ENCODE measurements at places on chromosomes 3 and 15.

DNA sequence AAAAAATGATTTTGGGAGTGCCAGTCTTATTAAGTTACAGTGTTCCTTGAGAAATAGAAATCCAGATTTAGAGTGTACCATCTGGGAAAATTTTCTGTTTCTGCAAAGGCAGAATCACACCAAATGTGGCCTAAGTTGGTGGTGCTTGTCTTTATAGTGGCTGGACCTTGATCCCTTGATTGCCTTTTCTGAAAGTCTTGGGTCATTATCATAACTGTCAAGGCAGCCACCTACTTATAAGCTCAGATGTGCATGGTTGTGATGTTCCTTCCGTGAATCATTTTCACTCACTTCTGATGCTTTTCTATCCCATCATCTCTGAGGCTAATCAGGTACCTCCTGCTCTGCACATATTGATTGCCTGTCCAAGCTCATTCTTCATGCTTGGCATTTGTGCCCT lies 20.1 kb downstream of the CMSS1 start:
- DNase-seq: no peak

DNA sequence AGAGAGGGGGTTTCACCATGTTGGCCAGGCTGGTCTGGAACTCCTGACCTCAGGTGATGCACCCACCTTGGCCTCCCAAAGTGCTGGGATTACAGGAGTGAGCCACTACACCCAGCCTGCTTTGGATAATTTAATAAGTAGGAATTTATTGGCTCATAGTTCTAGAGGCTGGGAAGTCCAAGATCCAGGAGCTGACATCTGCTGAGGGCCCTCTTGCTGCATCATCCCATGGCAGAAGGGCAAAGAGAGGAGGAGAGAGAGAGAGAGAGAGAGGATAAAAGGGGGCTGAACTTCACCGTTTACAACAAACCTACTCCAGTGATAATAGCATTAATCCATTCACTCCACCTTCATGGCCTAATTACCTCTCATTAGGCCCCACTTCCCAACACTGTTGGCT lies 62.0 kb upstream of the HES1 start:
- no peak for DNase-seq

DNA sequence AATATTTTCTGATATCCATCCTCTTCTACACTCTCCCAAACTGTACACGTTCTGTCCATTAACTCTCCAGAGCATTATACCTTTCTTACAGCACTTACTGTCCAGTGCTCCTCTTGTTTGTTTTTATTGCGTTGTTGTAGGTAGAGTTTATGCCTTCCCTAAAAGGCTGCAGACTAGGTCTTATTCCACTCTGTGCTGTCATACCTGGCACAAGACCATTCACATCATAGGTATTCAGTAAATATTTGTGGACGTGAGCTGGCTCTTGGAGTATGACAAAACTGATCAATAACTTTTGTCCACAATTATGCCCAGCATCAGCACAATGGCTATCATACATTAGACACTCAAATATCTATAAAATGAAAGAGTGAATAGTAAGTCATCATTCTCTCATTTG lies 4.4 kb downstream of the HMG20A start:
- DNase-seq: no peak

GRCh38 chr3:193863657-193864357 lies 270.8 kb downstream of the OPA1 start:
- DNase-seq: no peak

DNA sequence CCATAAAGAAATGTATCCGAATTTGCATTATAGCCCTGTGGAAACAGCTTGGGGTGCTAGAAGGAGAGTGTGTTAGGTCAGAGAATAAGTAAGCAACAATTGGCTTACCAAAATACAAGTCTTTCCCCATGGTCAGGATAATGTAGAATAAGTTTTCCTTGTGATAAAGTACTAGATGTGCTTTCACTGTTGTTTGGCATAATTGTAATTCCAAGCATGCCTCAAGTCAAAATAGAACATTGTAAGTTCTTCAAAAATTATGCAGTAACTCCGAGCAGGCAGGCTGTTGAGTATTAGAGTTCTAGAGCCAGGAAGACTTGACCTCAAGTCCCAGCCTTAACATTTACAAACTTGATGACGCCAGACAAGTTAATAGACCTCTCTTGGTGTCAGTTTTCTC lies 242.0 kb downstream of the TUSC7 start:
- no peak for DNase-seq

DNA sequence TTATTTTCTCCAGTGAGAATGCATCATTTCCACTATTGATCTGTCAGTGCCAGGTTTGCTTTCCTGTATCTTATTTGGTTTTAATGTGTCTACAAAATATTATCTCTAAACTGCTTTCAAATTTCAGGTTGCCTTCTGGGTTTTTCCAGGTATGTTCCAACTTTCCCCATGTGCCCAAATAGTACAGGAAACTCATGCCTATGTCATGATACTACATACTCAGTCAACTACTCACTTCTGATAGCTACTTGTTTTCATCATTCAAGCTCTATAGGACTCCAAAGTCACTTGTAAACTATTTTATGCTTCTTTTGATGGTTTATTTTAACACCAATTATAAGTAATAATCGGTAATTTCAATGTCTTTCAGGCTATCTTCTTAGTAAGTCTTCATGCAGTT lies 134.8 kb upstream of the TTC14 start:
- no peak for DNase-seq

GRCh38 chr15:100096700-100097099 lies 245.1 kb downstream of the ADAMTS17 start:
- no peak for DNase-seq

- DNase-seq: no peak
Observed at GRCh38 chr15:65907661-65908060, 38.4 kb downstream of the RAB11A start.

- no peak for DNase-seq
Observed at GRCh38 chr3:78621061-78621716, 1146.6 kb downstream of the ROBO1 start.

DNA sequence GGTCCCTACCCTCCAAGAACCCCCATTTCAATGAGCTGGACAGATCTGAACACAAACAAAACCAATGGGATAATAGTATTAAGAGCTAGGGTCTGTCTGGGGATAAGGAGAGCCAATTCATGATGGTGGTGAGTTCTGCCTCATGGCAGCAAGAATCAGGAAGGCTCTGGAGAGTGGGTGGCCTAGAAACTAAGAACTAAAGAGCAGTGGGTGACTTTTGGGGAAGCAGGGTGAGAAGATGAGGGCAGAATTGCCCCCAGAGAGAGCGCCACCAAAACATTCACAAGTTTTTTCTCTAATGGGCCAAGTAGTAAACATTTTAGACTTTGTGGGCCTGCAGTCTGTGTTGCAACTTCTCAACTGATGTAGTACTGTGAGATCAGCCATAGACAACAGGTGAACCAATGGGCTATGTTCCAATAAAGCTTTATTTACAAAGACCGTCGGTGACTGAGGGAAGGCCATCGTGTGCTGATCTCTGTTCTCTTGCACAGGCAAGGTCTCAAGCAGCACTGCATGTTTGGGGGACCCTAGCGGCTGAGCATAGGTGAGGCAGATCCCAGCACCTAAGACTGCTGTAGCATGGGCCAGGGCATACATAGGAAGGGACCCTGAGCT lies 225.5 kb upstream of the ST8SIA2 start:
- no peak for DNase-seq

- no peak for DNase-seq
Observed at GRCh38 chr15:56320861-56321260, 44.4 kb upstream of the TEX9 start.

GRCh38 chr3:58664611-58665010 lies 2.0 kb downstream of the FAM3D start:
- no peak for DNase-seq

- DNase-seq: no peak
Observed at GRCh38 chr15:95620934-95621579, 709.4 kb upstream of the NR2F2 start.

DNA sequence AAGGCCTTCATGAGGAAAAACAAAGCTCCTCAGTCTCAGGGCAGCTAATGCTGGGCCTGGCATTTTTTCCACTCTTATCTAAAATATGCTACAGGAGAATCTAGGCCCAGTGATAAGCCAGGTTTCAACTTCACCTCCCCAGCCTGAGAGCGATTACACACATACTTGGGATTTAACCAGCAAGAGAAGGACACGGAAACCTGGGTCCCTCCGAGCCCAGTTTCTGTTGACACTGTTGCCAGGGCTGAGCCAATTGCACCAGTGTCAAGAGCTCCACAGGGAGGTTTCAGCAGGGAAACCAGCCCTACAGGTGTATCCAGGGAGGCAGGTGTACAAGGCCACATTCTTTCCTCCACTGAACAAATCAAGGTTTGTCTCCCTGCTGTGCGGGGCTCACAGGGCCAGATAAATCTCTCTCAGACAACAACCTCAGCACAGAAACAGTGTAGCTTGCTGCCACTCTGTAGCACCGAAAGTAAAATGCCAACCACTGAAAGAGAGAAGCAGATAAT lies 85.4 kb downstream of the MAGI1 start:
- no peak for DNase-seq

GRCh38 chr3:34449305-34449704 lies 650.9 kb downstream of the PDCD6IP start:
- no peak for DNase-seq

DNA sequence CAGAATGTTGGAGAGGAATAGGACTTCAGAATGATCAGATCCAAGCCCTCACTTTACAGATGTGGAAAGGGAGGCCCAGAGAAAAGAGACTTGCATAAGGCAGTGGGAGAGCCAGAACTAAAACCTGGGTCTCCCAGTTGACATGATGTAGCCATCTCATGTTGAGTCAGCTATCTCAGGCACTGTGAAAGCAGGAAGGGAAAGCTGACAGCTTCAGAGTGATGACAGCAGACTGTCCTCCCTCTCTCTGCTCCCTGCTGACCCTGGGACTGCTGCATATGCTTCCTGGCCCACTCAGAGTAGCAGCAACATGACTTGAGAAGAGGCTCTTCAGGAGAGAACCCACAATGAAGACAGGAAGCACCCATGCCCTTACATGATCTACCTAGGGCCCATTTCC lies 14.7 kb downstream of the FHIT start:
- DNase-seq: no peak

DNA sequence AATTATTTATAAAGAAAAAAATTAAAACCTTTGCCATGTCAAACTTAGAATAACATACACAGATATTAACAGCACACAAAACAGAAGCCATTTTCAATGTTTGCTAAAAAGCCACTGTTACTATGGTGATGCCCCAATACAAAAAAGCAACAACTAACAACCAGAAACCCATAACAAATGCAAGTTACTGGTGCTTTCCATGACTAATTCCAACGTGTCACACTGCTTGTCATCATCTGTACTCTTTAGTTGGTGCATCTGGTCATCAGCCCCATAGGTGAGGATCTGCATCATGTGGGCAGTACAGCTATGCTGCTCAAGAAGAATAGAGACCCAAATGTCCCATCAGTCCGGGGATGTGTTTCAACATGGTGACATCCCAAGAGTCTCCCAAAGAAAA lies 52.8 kb downstream of the ATP8B4 start:
- DNase-seq: no peak

- DNase-seq: no peak
Observed at GRCh38 chr3:60308808-60309207, 942.4 kb downstream of the FHIT start.

GRCh38 chr3:186691676-186692075 lies 25.5 kb upstream of the KNG1 start:
- DNase-seq: no peak

DNA sequence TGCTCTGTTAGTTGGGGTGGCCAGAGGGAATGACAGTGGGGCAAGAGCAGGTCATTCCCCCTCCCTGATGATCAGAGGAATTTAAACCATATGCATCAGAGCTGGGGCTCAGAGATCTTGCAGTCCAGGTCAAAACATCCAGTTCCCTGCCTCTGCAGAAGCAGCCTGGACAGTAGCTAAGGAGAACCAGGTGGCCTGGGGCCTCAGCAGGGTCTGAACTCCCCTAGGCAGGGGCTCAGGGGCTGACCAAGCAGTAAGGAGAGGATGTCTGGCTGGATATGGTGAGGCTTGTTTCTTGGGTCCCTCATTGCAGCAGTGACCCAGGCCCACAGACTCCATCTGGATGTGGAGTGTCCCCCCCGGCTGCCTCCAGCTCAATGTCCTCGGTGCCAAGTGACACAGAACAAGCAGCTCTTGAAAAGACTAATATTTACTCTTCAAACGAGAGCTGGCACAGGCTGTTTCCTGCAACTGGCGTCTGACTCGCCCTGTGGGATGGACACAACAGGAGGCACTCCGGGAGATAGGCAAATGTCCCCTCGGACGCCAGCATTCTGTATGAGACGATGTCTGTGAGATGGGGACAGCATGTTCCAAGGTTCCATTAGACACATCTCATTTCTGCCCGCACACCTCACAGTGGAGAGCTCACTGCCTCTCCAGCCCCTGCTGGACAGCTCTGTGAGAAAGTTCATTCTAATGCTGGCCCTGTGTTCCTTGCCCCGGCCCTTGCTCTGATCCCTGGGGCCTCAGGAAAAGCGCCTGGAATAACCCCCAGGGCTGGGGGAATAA lies 37.1 kb downstream of the SEC22C start:
- DNase-seq: no peak

GRCh38 chr3:32193101-32193500 lies 45.4 kb upstream of the CMTM8 start:
- no peak for DNase-seq

DNA sequence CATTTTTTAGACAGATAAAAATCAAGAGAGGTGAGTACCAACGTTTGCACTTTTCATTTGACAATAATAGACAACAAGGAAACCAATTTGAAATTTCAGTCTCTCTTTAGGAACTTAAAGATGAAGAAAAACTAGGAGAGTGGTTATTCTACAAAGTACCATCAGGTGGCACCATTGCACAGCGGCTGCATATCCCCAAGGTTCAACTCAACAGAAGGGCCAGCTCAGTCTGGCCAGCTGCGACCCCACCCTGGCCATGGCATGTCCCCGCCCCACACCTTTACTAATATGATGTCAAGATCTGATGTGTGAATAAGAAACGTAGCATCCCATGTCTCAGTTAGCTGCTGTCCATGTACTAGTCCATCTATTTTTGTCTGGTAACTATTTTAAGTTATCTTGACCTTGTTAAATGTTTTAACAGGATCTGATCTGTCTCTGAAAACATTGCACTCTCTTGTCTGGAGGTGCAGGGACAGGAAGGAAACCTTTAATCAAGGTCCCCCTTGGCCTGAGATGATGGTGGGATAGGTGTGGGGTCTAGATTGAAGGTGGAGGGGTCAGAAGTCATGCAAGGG lies 35.5 kb upstream of the CGNL1 start:
- peak; percentile 44 for DNase-seq

GRCh38 chr15:101320501-101321052 lies 25.5 kb upstream of the SNRPA1 start:
- peak; percentile 50 for DNase-seq

GRCh38 chr3:156378871-156379270 lies 176.0 kb downstream of the SSR3 start:
- DNase-seq: no peak

- DNase-seq: no peak
Observed at GRCh38 chr3:99506-99905, 97.1 kb upstream of the CHL1 start.

GRCh38 chr3:157393113-157393512 lies 43.5 kb upstream of the PTX3 start:
- no peak for DNase-seq

GRCh38 chr3:16124636-16125035 lies 49.8 kb upstream of the GALNT15 start:
- no peak for DNase-seq

GRCh38 chr15:53469422-53469821 lies 290.0 kb downstream of the WDR72 start:
- no peak for DNase-seq

GRCh38 chr15:70748281-70748747 lies 15.0 kb downstream of the UACA start:
- DNase-seq: no peak

- DNase-seq: no peak
Observed at GRCh38 chr3:42851228-42851834, 24.3 kb downstream of the CYP8B1 start.

GRCh38 chr3:47035645-47036044 lies 56.2 kb downstream of the NBEAL2 start:
- no peak for DNase-seq
